Transverse colon (tissue), 4 donors: ENCODE measurements at places on chromosomes 1 and 21.
A peak's percentile ranks its signal among the peaks of the same experiment; 100 is the strongest.

GRCh38 chr1:38285807-38286530 is 239.4 kb upstream of the POU3F1 start:
- no peaks in the 10 kb centered on the region for H3K27me3 ChIP-seq
- no peaks in the 10 kb centered on the region for H3K36me3 ChIP-seq
- H3K4me1 ChIP-seq = no peaks in the 10 kb centered on the region
- no peak for DNase-seq

GRCh38 chr1:22717037-22717760 is 6.6 kb downstream of the EPHB2 start:
- H3K4me1 ChIP-seq = peaks cover 34% of the 10 kb centered on the region
- no peak overlapping the region for H3K4me3 ChIP-seq
- peak overlapping the region; percentile 77 for H3K27ac ChIP-seq

- H3K27ac ChIP-seq = no peak overlapping the region
- no peak for DNase-seq
- peaks cover 9% of the 10 kb centered on the region for H3K4me1 ChIP-seq
- H3K36me3 ChIP-seq = no peaks in the 10 kb centered on the region
Measured at GRCh38 chr1:154864189-154864975, 5.7 kb downstream of the KCNN3 start.

DNA sequence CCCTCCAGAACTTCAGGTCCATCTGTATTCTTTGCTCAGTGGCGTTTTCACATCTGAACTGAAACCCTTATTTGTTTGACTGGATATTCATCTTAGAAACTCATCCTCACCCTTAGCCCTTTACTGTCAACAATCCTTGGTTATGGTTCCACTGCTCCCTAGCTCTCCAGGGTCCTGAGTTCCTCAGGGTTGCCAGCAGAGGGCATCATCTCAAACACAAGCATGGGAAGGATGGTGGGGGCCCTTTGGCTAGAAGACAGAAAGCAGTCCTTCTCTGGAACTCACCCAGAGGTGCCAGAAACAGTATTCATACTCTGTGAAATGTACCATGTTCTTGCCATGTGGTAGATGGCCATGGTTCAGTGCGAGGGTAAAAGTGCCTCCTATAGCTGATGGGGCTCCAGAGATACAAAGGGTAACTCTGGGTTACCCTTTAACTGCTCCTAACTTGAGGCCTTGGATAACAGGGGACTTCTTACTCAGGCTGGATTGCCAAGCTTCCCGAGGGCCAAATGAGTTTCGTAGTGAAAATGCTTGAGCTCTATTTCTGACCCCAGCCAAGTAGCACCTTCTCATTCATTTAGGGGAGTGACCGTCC is 11.3 kb downstream of the NCSTN start:
- H3K27ac ChIP-seq = no peak overlapping the region
- H3K4me3 ChIP-seq = no peak overlapping the region
- DNase-seq = no peak
- peaks cover 67% of the 10 kb centered on the region for H3K36me3 ChIP-seq

GRCh38 chr1:119988306-119989062 is 81.0 kb downstream of the NOTCH2 start:
- DNase-seq = no peak
- H3K36me3 ChIP-seq = no peaks in the 10 kb centered on the region
- H3K27me3 ChIP-seq = no peaks in the 10 kb centered on the region
- no peak overlapping the region for H3K4me3 ChIP-seq

- peaks cover 32% of the 10 kb centered on the region for H3K4me1 ChIP-seq
- H3K36me3 ChIP-seq = no peaks in the 10 kb centered on the region
- H3K4me3 ChIP-seq = no peak overlapping the region
- H3K27ac ChIP-seq = peak overlapping the region; percentile 33
- DNase-seq = peak; percentile 39
Measured at GRCh38 chr1:117591252-117591651, 14.6 kb upstream of the TENT5C start.

- H3K27me3 ChIP-seq = no peaks in the 10 kb centered on the region
- no peaks in the 10 kb centered on the region for H3K36me3 ChIP-seq
- H3K27ac ChIP-seq = no peak overlapping the region
- no peak for DNase-seq
Measured at GRCh38 chr1:30410153-30410851, 313.1 kb downstream of the MATN1 start.

GRCh38 chr1:43270421-43271095 is 775 bp downstream of the TMEM125 start:
- H3K4me3 ChIP-seq = peak overlapping the region; percentile 23
- peak; percentile 92 for DNase-seq
- H3K4me1 ChIP-seq = peaks cover 14% of the 10 kb centered on the region
- no peaks in the 10 kb centered on the region for H3K36me3 ChIP-seq

- no peaks in the 10 kb centered on the region for H3K36me3 ChIP-seq
- DNase-seq = no peak
- H3K4me1 ChIP-seq = no peaks in the 10 kb centered on the region
- H3K27ac ChIP-seq = no peak overlapping the region
Measured at GRCh38 chr21:28427394-28428022, 565.2 kb downstream of the LTN1 start.

DNA sequence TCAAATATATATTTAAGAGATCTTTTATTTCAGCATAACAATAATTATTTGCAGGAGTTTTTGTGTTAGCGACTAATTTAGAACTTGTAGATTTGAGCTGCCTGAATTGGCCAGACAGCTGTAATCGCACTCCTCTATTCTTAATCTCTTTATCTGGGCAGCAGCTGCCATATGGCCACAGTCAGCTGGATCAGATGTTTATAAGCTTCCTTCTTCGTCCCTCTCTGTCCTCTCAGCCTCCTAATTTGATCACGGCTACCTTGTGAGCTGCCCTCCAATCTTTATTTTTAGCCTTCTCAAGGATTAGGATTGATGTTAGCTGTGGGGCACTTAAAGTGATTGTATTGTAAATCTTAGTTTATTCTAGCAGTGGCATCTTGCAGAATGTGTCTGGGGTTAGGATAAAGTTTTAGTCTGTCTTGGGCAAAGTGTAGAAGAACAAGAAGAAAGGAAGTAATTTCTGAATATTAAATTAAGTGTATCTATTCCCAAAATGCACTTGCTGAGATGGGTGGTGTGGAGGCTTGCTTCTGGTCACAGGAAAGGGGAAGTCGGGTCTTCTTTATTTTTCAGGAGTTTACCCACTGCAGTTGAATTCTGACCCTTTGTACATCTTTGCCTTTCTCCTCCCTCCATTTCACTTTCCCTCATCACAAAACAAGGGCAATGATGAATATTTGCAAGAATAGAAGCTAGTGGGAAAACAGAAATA is 1.1 kb downstream of the ZBTB18 start:
- H3K36me3 ChIP-seq = peaks cover 13% of the 10 kb centered on the region
- H3K27ac ChIP-seq = peak overlapping the region; percentile 96
- H3K4me3 ChIP-seq = no peak overlapping the region
- DNase-seq = no peak
- H3K4me1 ChIP-seq = peaks cover 18% of the 10 kb centered on the region

- no peak for DNase-seq
- no peak overlapping the region for H3K27ac ChIP-seq
- H3K27me3 ChIP-seq = no peaks in the 10 kb centered on the region
- no peak overlapping the region for H3K4me3 ChIP-seq
Measured at GRCh38 chr1:180053594-180054567, 99.3 kb downstream of the CEP350 start.

DNA sequence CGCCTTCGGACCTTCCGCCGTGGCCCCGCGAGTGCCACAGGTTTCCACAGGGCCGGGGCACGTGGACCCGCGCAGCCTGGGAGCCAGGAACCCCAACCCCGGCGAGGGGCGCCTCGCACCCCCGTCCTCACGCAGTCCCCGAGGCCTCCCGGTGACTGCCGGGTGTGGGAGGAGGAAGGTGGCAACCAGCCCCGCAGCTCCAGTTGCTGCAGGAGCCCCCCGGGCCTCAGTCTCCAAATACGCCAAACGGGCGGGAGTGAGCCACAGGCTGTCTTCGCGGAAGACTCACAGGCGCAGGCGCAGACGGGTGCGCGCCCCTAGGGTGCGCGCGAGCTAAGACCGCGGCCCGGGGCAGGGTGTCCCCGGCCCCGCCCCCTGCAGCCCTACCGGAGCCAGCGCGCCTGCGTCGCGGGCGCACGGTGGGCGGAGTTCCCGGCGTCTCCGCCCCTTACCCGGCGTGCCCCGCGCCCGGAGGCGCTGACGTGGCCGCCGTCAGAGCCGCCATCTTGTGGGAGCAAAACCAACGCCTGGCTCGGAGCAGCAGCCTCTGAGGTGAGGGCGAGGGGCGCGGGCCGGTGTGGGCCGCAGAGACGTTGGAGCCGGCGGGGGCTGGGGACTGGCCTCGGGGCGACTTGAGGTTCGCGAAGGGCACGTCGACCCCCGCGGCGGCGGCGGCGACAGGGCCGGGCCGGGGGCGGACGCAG is at the start of gene ARF1:
TSS of gene ARF1 (plus strand) at position 495 of the 704 bp plus-strand sequence. CDS start 14,407 bp downstream, outside the sequence.
- H3K27me3 ChIP-seq = no peaks in the 10 kb centered on the region
- DNase-seq = peak; percentile 93
- H3K27ac ChIP-seq = peak within 1 kb of the TSS; percentile 99
- peak within 1 kb of the TSS; percentile 99 for H3K4me3 ChIP-seq

- no peak overlapping the region for H3K27ac ChIP-seq
- H3K27me3 ChIP-seq = no peaks in the 10 kb centered on the region
- H3K4me1 ChIP-seq = peaks cover 23% of the 10 kb centered on the region
- H3K36me3 ChIP-seq = no peaks in the 10 kb centered on the region
- no peak for DNase-seq
Measured at GRCh38 chr1:205250699-205251098, 23.0 kb downstream of the TMCC2 start.

GRCh38 chr1:203276408-203276807 is 28.9 kb upstream of the BTG2 start:
- H3K4me1 ChIP-seq = peaks cover 51% of the 10 kb centered on the region
- no peaks in the 10 kb centered on the region for H3K27me3 ChIP-seq
- no peak overlapping the region for H3K4me3 ChIP-seq
- no peaks in the 10 kb centered on the region for H3K36me3 ChIP-seq
- H3K27ac ChIP-seq = peak overlapping the region; percentile 88

DNA sequence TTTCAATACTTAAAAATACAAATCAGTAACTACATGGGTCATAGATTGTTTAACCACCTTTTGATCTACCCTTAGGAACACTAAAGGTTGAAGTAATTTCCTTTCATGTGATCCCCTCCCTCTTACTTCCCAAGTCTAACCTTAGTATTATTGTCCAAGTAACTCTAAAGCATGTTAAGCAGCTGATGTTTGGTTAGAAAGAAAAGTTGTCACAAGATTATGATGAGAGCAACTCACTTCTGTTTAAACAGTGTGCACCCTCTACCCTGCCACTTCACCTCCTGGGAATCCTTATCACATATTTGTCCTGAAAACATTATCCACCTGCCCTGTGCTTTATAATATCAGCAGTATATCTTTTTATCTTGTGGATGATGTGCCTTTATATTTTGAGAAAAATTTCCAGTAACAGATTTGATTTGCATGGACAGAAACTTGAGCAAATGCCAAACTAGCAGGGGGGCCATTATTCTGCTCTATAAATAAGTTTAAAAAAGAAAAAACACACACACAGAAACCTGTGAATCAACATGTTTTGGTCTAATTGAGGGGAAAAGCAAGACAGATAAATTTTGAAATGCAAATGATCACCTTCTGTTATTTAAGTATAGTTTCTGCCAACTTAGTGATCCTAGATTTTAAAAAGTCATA is 194.3 kb downstream of the RPS6KC1 start:
- no peak overlapping the region for H3K27ac ChIP-seq
- DNase-seq = no peak
- no peaks in the 10 kb centered on the region for H3K27me3 ChIP-seq

DNA sequence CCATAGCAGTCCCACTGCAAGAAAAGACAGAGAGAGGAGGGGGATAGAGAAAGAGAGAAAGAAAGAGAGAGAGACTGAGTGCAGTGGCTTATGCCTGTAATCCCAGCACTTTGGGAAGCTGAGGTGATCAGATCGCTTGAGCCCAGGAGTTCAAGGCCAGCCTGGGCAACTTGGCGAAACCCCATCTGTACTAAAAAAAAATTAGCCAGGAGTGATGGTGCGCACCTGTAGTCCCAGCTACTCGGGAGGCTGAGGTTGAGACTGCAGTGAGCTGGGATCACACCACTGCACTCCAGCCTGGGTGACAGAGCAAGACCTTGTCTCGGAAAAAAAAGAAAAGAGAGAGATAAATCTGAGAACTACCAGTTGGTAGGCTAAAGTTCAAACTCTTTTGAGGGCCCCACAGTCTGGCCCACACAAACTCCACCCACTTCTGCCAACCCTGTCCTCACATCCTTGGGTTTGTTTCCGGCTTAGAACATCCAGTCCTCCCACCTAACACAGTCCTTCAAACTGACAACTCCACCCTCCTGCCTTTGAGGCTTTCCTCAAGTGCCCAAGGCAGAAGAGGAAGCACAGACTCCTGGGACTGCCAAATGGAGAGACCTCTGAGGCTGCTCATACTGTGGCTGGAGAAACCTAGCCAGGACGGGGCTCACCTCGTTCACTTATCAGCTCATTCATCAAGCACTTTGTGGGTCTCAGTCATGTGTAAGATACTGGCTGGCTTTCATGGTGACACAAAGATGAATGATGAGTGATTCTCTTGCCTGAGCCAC is 20.1 kb downstream of the TFAP2E start:
- H3K4me3 ChIP-seq = no peak overlapping the region
- H3K4me1 ChIP-seq = no peaks in the 10 kb centered on the region
- no peak overlapping the region for H3K27ac ChIP-seq
- no peaks in the 10 kb centered on the region for H3K36me3 ChIP-seq
- DNase-seq = no peak

DNA sequence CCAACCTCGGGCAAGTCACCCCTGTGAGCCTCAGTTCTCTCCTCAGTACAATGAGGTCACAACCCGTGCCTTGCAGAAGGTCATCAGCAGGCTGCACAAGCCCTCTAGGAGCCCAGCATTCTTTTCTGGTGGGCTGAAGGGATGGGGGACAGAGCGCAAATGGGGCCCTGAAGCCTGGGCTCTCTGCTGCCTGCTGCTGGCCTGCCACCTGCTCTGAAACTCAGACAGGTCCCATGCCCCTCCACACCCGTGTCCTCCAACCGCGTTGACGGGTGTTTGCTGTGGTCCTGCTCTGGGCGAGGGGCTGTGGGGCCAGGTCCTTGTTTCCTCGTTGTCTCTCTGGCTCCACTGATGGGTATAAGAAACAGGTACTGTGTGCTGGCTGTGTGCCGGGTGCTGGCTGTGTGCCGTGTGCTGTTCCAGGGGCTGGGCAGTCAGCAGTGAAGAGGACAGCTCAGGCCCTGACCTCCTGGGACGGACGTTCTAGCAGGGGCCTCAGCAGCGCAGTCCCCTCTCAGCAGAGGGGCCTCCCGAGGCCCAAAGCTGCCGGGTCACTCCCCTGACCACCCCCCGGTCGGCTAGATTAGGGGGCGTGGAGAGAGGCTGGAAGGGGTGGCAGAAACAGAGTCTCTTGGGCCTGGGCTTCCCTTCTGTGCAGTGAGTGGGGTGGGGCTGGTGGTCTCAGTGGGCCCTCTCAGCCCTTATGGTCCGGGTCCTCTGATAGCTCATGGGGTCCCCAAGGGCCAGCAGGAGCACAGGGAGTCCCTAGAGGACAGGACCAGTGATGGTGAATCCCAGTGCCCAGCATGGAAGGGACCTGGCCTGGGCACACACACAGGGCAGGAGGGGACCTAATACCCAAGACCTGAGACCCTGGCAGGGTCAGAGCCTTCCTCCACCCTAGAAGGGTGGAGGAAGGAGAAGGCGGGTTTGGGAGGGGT is 42.1 kb downstream of the DMRTB1 start:
- no peak overlapping the region for H3K4me3 ChIP-seq
- no peak overlapping the region for H3K27ac ChIP-seq
- DNase-seq = no peak
- peaks cover 21% of the 10 kb centered on the region for H3K27me3 ChIP-seq
- peaks cover 5% of the 10 kb centered on the region for H3K4me1 ChIP-seq
- no peaks in the 10 kb centered on the region for H3K36me3 ChIP-seq
